ENCODE measurements at places on chromosomes 2 and 18.

DNA sequence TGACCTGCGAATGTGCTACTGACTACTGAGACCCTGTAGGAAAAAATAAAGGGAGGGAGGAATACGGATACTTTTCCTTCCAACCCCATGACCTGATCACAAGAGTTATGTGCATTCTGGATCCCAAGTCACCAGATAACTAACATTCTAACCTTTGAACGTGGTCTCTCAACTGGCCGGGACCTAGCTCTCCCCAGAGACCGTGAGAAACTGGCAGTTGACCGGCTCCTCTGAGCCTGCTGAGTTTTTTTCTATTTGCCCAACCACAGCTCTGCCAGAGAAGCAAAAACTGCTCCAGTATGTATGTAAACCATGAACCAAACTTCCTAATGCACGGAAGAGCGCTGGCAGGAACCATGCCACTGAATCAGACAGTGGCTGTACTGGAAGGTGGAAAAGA is 47.5 kb upstream of the PTMA start:
- DNase-seq, result no peak

GRCh38 chr2:170869036-170869435 is 52.3 kb downstream of the GAD1 start:
- no peak for DNase-seq

- no peak for DNase-seq
These were observed 37.0 kb upstream of the ATP5MC3 start for GRCh38 chr2:175218551-175218950.

- peak; percentile 18 for DNase-seq
These were observed at the start of gene CYRIA for GRCh38 chr2:16665748-16666448. CYRIA (minus strand) TSS chr2:16665834; CDS start chr2:16588119, 77,715 bp downstream.

DNA sequence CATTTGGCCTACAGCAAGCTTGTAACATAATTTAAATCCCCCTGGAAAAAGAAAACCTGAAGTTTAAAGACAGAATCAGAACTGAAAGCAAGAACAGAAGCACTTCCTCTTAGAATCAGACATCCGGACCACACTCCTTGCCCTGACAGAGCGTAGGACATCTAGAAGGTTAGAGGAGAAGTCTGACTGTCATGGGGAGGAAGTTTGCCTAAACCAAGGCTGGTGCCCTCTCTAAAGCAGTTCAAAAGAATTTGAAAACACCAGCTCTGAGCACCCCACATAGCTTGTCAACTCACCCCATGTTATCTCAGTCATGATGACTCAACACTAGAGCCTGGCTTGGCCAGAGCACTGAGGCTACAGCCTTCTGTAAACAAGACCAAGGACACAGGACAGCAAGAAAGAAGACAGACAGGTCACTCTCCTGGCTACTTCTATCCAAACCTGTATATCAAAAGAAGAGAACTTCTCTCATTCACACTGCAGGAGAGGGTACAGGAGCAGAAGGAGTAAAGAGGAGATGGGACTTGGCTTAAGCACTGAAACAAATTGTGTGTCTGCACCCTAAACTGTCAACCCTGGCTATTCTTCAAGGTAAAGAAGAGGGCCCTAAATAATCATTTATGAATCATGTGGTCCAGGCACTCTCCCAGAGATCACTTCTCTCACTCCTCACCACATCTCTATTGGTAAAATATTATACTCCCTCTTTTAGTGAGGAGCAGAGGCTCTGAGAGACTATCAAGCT is 198.6 kb downstream of the MEMO1 start:
- DNase-seq, result no peak

DNA sequence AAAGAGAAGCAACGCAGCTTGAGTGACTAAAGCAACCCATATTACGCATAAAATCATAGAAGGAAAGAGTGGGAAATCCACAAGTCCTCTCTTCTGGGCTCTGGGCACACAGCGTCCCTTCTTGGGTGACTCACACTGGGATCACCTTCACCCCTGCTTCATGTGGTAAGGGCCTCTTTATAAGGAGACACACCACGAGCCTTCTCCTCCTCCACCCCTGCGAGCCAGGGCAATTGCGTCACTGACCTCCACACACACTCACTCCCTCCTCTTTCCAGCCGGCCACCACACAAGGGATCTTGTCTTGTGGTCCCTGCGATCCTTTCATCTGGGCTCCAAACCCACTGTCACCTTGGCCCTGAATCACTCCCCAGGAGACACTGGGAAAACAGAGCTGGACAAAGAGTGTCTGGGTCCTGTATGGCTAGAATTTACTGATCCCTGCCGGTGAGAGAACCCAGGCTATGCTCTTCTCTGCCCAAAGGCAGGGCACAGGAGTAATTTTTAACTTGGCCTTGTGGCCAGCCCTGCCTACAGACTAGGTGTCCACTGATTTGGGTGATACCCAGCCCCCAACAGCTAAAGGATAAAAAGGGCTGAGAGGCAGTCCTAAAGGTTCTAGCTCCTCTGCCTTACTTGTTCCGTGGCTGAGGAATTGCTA is 35.3 kb downstream of the NHEJ1 start:
- no peak for DNase-seq

- DNase-seq, result no peak
These were observed 24.0 kb upstream of the TEX261 start for GRCh38 chr2:71018625-71019024.

- DNase-seq, result no peak
These were observed 521.9 kb upstream of the CELF4 start for GRCh38 chr18:38087538-38087937.

- DNase-seq, result no peak
These were observed 17.1 kb downstream of the SNRPD1 start for GRCh38 chr18:21629089-21629832.

GRCh38 chr2:12097859-12098258 is 351.4 kb downstream of the LPIN1 start:
- no peak for DNase-seq

DNA sequence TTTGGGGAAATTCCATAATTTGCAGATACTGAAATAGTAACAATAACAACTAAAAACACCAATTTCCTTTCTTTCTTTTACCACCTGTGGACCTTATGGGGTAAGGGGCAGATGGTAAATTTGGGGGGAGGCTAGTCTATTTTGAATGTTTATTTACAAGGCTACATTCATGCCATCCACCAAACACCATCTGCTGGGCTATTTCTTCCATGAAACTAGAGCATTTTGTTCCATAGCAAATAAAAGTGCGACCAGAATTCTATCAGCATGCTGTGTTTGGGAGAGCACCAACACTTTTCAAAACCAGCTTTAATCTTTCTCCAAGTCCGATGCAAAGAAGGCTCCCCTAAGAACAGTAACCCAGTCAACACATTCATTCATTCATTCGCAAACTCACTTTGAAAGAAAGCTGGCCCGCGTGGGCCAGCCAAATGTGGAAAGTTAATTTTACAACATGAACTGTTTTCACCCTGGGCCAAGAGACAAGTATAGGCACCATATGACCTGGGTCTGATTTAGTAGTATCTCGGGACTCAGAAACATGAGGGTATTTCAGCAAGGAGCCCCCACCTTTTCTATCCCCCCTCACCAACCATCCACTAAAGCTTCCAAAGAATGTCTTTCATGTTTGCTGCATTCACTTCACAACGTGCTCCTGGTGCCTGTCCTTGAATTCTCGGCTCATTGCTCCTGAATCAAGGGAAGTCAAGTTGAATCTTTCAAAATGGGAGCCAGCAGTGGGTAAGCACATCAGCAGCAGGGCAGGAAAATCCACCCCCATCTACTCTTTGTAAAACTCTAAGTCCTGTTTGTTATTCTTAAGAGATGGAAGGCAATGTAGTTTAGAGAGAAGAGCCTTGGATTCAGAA is 210.6 kb downstream of the C1D start:
- no peak for DNase-seq

DNA sequence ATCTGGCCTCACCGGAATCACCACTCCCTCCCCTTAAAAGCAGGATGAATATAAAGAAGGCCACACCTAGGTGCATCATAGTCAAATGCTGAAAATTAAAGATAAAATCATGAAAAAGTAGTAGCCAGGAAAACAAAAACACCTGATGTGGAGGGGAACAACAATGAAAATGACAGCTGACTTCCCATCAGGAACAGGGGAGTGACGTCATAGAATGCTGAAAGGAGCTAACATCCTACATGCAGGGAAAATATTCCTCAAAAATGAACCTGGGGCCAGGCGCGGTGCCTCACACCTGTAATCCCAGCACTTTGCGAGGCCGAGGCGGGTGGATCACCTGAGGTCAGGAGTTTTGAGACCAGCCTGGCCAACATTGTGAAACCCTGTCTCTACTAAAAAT is 108.1 kb downstream of the UGGT1 start:
- DNase-seq, result no peak

- DNase-seq, result no peak
These were observed 44.1 kb downstream of the MTCL1 start for GRCh38 chr18:8749492-8749891.

GRCh38 chr18:28350821-28351220 is 173.9 kb upstream of the CDH2 start:
- DNase-seq, result no peak

DNA sequence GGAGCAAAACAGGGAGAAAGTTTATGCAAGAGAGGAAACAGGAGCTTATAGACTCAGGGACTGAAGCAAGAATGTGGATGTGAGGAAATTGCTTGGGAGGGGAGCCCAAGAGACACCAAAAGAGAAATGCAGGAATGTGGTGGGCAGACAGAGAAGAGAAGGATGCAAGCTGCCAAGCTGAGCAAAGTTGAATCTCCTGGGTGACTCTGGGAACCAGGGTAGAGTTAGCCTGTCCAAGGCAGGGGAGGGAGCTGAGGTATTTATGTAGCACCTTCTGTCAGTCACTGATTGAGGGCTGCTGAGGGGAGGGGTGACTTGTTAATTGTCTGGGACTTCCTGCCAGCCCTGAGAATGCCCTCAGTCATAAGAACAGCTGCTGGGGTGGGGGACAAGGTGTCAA is 464.3 kb downstream of the NBAS start:
- DNase-seq, result no peak

- DNase-seq, result no peak
These were observed 32.1 kb upstream of the HS6ST1 start for GRCh38 chr2:128350736-128351135.

GRCh38 chr2:102950371-102950946 is 188.6 kb downstream of the TMEM182 start:
- no peak for DNase-seq

DNA sequence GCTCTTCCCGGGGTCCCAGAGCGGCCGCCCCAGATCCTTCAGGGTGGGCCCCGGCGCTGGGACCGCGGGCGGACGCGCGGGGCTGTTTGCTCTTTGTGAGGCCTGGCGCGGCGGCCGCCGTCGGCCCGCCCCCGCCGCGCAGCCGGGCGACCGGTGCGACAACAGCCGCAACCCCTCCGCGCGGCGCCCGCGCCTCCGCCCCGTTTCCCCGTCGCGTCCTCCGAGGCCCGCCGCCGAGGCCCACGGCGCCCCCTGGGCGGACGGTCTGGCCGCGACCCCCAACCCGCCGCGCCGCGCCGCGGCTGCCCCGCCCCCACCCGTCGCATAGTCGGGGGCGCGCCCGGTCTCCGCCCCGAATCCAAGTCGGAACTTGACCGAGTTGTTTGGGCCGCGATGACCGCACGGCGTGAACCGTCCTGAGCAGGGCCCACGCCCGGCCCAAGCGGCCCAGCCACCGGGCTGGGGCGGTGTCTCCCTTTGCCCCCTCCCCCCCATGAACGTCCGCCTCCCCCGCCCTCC is 448 bp downstream of the YPEL5 start:
- DNase-seq, result peak; percentile 64

- DNase-seq, result no peak
These were observed 52.7 kb downstream of the ABCB11 start for GRCh38 chr2:168978461-168978861.

DNA sequence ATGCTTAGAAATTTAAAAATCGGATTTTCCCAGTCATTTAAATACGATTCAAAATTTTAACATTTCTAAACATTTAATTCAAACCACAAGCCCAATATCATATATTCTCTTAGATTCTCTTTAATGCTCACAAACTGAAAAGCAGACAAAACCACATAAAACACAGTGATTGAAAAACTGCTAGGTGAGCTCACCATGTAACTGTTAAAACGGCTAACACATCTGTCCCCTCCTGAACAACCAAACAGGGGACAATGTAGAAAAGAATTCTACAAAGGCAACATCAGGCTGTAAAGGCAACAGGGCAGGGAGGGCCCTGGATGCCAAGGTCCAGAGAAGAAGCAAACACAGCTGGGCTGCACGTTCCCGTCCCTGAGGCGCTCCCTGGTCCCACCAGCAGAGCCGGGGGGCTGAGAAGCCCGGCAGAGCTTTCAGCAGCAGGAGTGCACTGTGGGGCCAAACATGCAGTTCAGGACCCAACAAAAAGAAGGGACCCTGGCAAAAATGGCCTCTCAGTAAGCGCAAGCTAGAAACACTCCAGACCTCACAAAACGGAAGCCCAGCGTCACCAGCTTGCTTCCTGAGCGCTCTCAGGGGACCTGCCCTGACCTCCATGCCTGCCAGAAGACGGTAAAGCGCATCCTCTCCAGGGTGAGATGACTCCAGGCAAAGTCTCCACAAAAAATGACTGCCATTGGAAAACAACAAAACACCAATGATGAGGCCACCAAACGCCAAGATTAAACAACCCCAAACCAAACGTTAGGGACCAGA is 40.5 kb downstream of the NDUFA10 start:
- DNase-seq, result no peak

- DNase-seq, result no peak
These were observed 22.4 kb upstream of the PMAIP1 start for GRCh38 chr18:59877361-59877760.

- no peak for DNase-seq
These were observed 112.1 kb downstream of the NDUFA10 start for GRCh38 chr2:239912938-239913635.

DNA sequence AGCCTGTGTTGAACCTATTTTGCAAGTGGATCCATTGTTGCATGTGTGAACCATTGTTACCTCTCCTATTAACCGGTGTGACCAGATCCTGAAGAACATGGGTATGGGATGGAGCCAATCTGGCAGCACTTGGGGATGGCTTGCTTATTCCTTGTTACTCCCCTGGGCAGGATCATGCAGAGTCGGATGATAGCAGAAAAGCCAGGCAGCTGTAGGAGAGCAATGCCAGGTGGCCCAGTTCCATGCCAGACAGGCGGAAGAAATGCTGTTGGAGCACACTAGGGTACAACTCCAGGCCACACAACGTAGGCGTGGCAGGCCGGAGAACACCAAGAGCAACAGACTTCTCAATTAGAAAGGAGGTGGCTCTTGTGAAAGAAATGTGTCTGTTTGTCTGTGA is 16.3 kb upstream of the MYO1B start:
- DNase-seq, result no peak

Measured in CD8-positive, alpha-beta T cell (primary cell).